H4 (cell line): ENCODE measurements at places on chromosomes 1 and 21. TPM values are rescaled to one million over a fixed set of nuclear protein-coding genes. Genes with fewer than 3 reads are reported as not detected.

The SF3B4 gene
- 19.2 and 38.0 TPM in 2 replicates for total RNA-seq

The ELOVL1 gene
- total RNA-seq: 120 and 138 TPM in 2 replicates

The NGF gene
- not detected in 2 replicates for total RNA-seq

The MROH9 gene
- total RNA-seq: not detected in 2 replicates

The PCAT6 gene
- 0.33 and 0.47 TPM in 2 replicates for total RNA-seq
